Activated CD4-positive, alpha-beta T cell treated with anti-CD3 and anti-CD28 coated beads, Interleukin-2, amount 10 ng/mL, durations not matched to agents 24 days and 14 days (primary cell): ENCODE measurements at places on chromosomes 7 and 10. TPM values are rescaled to one million over a fixed set of nuclear protein-coding genes. Genes with fewer than 3 reads are reported as not detected.
A peak's percentile ranks its signal among the peaks of the same experiment; 100 is the strongest.

DNA sequence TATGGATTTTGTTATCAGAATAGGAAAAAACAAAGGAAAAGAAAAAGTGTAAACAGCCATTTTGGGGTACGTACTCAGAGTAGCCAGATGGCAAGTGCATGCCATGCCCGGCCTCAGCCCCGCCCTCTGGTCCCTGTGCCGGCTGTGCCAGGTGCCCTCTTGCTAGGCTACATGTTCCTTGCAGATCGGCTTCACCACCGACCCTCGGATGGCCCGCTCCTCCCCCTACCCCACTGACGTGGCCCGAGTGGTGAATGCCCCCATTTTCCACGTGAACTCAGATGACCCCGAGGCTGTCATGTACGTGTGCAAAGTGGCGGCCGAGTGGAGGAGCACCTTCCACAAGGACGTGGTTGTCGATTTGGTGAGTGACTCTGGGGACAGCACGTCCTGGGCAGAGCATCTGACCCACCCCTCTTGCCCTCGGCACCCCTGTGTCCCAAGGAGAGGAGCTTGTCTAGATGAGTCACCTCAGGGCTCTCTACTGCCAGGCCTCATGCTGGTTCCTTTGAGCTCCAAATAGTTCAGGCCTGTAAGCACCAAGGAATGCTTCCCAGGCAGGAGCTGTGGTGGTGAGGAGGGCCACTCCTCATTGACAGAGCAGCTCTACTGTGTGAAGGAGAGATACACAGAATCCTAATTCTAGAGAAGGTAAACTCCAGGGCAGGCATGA, 54.9 kb upstream of the ZMIZ2 start:
- peaks cover 63% of the 10 kb centered on the region for H3K36me3 ChIP-seq
- H3K27me3 ChIP-seq, result no peaks in the 10 kb centered on the region
- no peaks in the 10 kb centered on the region for H3K4me1 ChIP-seq
- H3K27ac ChIP-seq, result no peak overlapping the region

DNA sequence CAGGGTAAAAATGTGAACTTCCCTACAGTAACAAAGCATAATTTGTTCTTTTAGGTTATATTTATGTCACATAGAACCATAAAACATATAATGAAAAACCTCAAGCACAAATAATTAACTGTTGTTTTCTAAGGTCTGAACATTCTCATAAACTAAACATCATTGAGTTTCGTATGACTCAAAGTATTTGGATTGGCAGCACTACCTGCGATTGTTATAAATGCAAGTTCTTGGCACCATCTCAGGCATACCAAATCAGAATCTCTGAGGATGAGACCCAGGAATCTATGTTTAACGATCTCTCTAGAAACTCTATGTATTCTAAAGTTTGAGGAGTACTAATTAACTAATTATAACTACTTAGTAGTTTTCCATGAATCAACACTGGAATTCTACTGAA, 22.5 kb downstream of the ORC5 start:
- H3K27ac ChIP-seq, result no peak overlapping the region
- H3K36me3 ChIP-seq, result peaks cover 69% of the 10 kb centered on the region
- H3K27me3 ChIP-seq, result no peaks in the 10 kb centered on the region
- no peak overlapping the region for H3K4me3 ChIP-seq
- no peak for DNase-seq

Gene GPR85
- not detected in 2 replicates for total RNA-seq

Gene TPST1
- total RNA-seq, result 1.1 and 2.1 TPM in 2 replicates

- no peaks in the 10 kb centered on the region for H3K4me1 ChIP-seq
- H3K36me3 ChIP-seq, result no peaks in the 10 kb centered on the region
- no peaks in the 10 kb centered on the region for H3K27me3 ChIP-seq
- H3K27ac ChIP-seq, result no peak overlapping the region
- no peak for DNase-seq
These were observed 319.7 kb downstream of the PTPRN2 start for GRCh38 chr7:158267742-158268435.

DNA sequence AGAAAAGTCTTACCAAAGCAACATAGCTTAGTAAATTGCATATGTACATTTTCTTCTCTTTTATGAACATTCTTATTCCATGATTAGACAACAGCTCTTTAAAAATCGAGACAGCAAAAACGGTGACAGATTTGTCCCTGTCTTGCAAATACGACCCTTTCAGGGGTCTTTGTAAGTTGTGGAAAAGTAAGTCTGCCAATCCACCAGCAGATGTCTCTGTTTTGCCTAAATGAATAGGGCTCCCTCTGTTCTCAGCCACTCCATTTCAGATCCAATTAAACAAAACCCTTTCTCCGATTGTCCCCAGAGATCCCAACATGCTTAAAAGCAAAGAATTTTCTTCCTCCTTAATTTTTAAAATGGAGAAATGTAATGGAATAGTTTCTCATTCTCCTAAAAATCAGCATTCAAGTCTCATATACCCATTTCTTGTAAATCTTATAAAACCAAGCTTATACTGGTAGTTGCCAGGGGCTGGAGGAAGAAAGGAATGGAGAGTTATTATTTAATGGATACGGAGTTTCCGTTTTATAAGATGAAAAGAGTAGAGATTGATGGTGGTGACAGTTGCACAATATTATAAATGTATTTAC, 61.0 kb upstream of the NFE2L3 start:
- H3K36me3 ChIP-seq, result no peaks in the 10 kb centered on the region
- peak; percentile 75 for DNase-seq
- H3K4me3 ChIP-seq, result peak overlapping the region; percentile 26
- H3K27me3 ChIP-seq, result peaks cover 3% of the 10 kb centered on the region
- H3K27ac ChIP-seq, result peak overlapping the region; percentile 16
- H3K4me1 ChIP-seq, result peaks cover 19% of the 10 kb centered on the region

Gene COMTD1
- total RNA-seq, result 37.1 and 38.1 TPM in 2 replicates

- H3K36me3 ChIP-seq, result no peaks in the 10 kb centered on the region
- no peak overlapping the region for H3K27ac ChIP-seq
- no peak overlapping the region for H3K4me3 ChIP-seq
- no peak for DNase-seq
- H3K4me1 ChIP-seq, result peaks cover 3% of the 10 kb centered on the region
These were observed 110.5 kb downstream of the JCAD start for GRCh38 chr10:29948881-29949355.

Gene AZGP1
- not detected in 2 replicates for total RNA-seq

- H3K27me3 ChIP-seq, result no peaks in the 10 kb centered on the region
- no peak for DNase-seq
- H3K4me3 ChIP-seq, result no peak overlapping the region
- no peak overlapping the region for H3K27ac ChIP-seq
- H3K36me3 ChIP-seq, result no peaks in the 10 kb centered on the region
These were observed 231.9 kb downstream of the MAD1L1 start for GRCh38 chr7:2000746-2001321.

- H3K27me3 ChIP-seq, result peaks cover 7% of the 10 kb centered on the region
- no peak overlapping the region for H3K27ac ChIP-seq
- no peak overlapping the region for H3K4me3 ChIP-seq
- no peak for DNase-seq
- H3K4me1 ChIP-seq, result no peaks in the 10 kb centered on the region
These were observed 95.1 kb downstream of the NPY start for GRCh38 chr7:24378871-24379616.

GRCh38 chr7:111532625-111533024, 29.7 kb downstream of the IMMP2L start:
- peaks cover 4% of the 10 kb centered on the region for H3K4me1 ChIP-seq
- no peak for DNase-seq
- no peaks in the 10 kb centered on the region for H3K36me3 ChIP-seq
- no peak overlapping the region for H3K27ac ChIP-seq

DNA sequence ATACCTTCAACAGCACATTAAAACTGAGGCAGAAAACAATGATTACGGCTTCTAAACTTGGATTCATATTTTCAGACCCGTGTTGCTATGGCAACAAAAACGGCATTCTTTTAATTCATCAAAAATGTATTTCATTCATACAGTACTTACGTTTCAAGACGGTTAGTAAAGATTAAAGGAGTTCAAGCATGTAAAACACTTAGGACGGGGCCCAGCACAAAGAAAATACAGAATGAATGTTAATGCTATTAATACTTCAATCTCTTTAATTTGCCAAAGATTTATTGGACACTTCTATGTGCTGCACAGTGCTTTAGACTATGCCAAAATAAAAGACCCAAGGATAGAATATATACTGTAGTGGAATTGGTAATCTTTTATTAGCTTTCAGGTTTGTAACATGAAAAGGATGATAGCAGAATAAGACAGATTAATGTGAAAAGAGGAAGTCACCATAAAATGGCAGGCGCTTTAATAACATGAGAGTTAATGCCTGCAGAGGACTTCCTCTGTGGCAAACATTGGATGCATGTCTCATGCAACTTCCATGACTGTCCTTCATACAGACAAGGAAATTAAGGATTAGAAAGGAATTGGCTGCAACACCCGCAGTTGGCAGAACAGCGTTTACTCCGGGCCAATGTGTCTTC, 201.6 kb upstream of the KLF6 start:
- peaks cover 10% of the 10 kb centered on the region for H3K36me3 ChIP-seq
- no peak overlapping the region for H3K27ac ChIP-seq
- DNase-seq, result no peak
- H3K4me1 ChIP-seq, result peaks cover 21% of the 10 kb centered on the region
- H3K27me3 ChIP-seq, result no peaks in the 10 kb centered on the region

- H3K27ac ChIP-seq, result no peak overlapping the region
- DNase-seq, result peak; percentile 51
- peaks cover 2% of the 10 kb centered on the region for H3K4me1 ChIP-seq
- peaks cover 14% of the 10 kb centered on the region for H3K27me3 ChIP-seq
- H3K4me3 ChIP-seq, result no peak overlapping the region
- no peaks in the 10 kb centered on the region for H3K36me3 ChIP-seq
These were observed 4.8 kb upstream of the MTPAP start for GRCh38 chr10:30353851-30354250.

- no peak overlapping the region for H3K4me3 ChIP-seq
- no peaks in the 10 kb centered on the region for H3K36me3 ChIP-seq
- H3K27ac ChIP-seq, result no peak overlapping the region
These were observed 5.1 kb upstream of the CDHR3 start for GRCh38 chr7:105958012-105958411.

Gene CFTR
- total RNA-seq, result not detected in 2 replicates

Gene MINDY3
- total RNA-seq, result 16.3 and 20.1 TPM in 2 replicates

GRCh38 chr10:124009231-124010015, 84.0 kb downstream of the CHST15 start:
- H3K4me1 ChIP-seq, result no peaks in the 10 kb centered on the region
- no peaks in the 10 kb centered on the region for H3K36me3 ChIP-seq
- no peak for DNase-seq
- no peak overlapping the region for H3K4me3 ChIP-seq

GRCh38 chr7:155053002-155053401, 17.1 kb upstream of the HTR5A start:
- H3K4me3 ChIP-seq, result no peak overlapping the region
- H3K27me3 ChIP-seq, result peaks cover 4% of the 10 kb centered on the region
- H3K36me3 ChIP-seq, result no peaks in the 10 kb centered on the region

- H3K27me3 ChIP-seq, result no peaks in the 10 kb centered on the region
- H3K27ac ChIP-seq, result no peak overlapping the region
- peaks cover 37% of the 10 kb centered on the region for H3K4me1 ChIP-seq
- H3K36me3 ChIP-seq, result peaks cover 6% of the 10 kb centered on the region
These were observed 27.5 kb downstream of the ADD3 start for GRCh38 chr10:110035070-110035921.

- no peak overlapping the region for H3K4me3 ChIP-seq
- no peaks in the 10 kb centered on the region for H3K4me1 ChIP-seq
- peaks cover 18% of the 10 kb centered on the region for H3K27me3 ChIP-seq
- no peak for DNase-seq
- H3K36me3 ChIP-seq, result no peaks in the 10 kb centered on the region
These were observed 26.8 kb downstream of the CPVL start for GRCh38 chr7:29119538-29119937.

DNA sequence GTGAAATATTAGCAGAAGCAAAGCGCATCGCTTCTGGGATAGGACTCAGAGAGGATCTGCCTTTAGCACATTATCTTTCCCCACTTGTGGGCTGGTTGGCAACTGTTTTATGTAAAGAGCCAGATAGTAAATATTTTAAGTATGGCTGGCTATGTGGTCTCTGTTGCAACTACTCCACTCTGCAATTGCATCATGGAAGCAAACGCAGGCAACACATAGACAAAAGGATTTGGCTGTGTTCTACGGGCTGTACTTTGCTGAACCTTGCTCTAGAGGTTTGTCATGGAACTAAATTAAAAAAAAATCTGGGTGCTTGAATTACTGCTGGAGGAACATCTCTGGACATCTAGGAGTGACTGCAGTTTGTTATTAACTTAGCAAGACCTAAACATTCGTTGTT, 307.8 kb upstream of the TPK1 start:
- no peak overlapping the region for H3K4me3 ChIP-seq
- H3K36me3 ChIP-seq, result no peaks in the 10 kb centered on the region
- DNase-seq, result no peak

Gene DNAJC12
- 23.8 and 24.2 TPM in 2 replicates for total RNA-seq

Gene MSMB
- not detected in 2 replicates for total RNA-seq

Gene PROSER2
- total RNA-seq, result 0.24 and 0.37 TPM in 2 replicates

DNA sequence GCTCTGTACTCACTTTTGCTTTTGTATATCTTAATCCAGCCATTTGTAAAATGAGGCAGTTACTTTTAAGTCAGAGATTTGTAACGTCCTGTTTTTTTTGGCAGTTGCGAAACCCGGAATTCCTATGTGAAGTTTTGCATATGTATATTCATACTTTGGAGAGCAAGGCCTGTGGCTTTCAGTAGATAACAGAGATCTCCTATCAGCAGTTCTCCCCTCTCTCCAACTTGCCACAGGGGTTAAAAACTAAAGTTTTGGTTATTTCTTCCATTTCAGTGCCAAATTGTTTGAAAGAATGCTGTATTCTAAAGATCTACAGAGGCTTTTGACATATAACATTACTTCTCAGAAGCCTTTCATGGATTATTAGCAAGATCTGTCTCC, 102.4 kb downstream of the EXOC4 start:
- no peak overlapping the region for H3K4me3 ChIP-seq
- peaks cover 7% of the 10 kb centered on the region for H3K36me3 ChIP-seq
- H3K4me1 ChIP-seq, result no peaks in the 10 kb centered on the region

GRCh38 chr10:124481717-124482116, 20.1 kb downstream of the LHPP start:
- DNase-seq, result no peak
- no peaks in the 10 kb centered on the region for H3K4me1 ChIP-seq
- H3K27ac ChIP-seq, result no peak overlapping the region
- H3K36me3 ChIP-seq, result peaks cover 4% of the 10 kb centered on the region

GRCh38 chr10:131915990-131916766, 15.4 kb downstream of the PPP2R2D start:
- H3K27ac ChIP-seq, result peak overlapping the region; percentile 91
- H3K36me3 ChIP-seq, result peaks cover 80% of the 10 kb centered on the region
- DNase-seq, result no peak
- H3K4me1 ChIP-seq, result peaks cover 45% of the 10 kb centered on the region

GRCh38 chr7:138857728-138858127, 59.7 kb upstream of the ATP6V0A4 start:
- no peaks in the 10 kb centered on the region for H3K36me3 ChIP-seq
- no peak for DNase-seq

GRCh38 chr7:155741082-155741481, 71.2 kb downstream of the SHH start:
- H3K27ac ChIP-seq, result peak overlapping the region; percentile 84
- H3K4me1 ChIP-seq, result peaks cover 43% of the 10 kb centered on the region
- H3K36me3 ChIP-seq, result peaks cover 72% of the 10 kb centered on the region
- no peak for DNase-seq
